NCI-H1092 treated with DMSO at 0.1 percent for 48 hours (cell line): ENCODE measurements at places on chromosomes 11 and 22.
A peak's percentile ranks its signal among the peaks of the same experiment; 100 is the strongest.

DNA sequence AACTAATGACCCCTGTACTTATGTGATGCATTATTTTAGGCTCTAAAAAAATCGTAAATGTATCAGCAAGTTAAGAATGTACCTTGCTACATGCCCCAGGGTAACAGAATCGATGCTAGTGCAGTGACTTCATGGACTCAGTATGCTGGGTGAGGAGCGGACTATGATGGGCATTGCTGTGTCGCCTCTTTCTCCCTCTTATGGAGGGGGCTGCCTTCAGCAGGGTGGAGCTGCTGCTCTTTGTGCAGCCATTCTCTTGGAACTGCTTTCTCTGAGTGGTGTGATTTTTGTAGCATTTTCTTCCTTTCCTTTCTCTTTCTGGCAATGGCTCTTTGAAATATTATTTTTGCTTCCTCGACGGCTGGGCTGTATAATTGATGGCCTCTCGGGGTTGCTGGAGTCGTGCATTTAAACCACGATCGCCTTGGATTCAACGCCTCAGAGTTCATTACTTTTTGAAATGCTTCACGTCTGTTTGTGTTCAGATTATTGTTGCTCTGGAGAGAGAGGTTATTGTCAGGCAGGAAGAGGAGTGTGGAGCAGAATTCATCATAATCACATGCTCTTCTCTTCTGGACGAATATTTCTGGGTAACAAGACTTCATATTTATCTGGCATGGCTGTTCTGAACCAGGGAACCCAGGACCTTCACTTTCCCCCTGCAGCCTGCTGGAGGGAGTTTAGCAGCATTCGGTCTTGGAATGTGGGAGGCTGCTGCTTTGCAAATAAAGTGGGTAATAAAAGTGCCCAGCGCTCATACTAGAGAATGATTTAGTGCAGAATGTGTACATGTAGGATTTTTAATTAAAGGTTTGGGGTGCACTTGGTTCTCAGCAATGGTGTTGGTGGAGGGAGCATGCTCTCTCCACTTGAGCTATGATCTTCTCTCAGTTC lies 804.2 kb downstream of the NTM start:
- DNase-seq, result no peak

DNA sequence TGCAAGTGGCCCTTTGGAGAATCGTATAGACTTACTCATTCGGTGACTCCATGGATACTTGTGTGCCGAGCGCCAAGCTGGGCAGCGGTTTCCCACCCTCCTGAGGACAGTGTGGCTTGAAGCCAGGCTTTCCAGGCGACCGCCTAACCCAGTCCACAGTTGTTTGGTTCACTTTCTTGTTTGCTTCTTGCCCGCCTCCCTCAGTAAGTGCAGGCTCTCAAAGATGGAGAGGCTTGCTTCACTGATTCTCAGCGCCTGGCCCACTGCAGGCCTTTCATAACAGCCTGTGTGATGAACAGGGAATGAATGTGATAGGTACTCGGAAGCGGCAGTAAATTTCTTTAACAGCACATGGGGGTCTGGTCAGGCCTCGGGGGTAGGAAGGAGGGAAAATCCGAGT lies 11.2 kb upstream of the MDK start:
- no peak for DNase-seq

DNA sequence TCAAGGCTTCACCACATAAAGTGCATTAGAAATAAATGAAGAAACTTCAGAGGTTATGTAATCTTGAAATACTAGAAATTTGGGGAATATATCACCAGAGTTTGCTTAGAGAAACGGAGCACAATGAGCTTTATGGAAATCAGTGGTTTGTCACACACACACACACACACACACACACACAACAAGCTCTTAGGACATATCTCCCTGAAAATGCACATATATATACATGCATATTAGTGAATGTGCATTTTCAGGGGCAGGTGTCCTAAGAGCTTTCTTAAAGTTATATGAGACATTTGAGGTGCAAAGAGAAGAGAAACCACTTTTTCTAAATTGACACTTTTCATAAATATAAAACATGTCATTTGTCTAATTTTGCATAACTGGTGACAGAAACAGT lies 93.7 kb upstream of the CARD18 start:
- no peak for DNase-seq

- no peak for DNase-seq
Observed at GRCh38 chr11:2575591-2576051, 124.2 kb downstream of the KCNQ1OT1 start.

DNA sequence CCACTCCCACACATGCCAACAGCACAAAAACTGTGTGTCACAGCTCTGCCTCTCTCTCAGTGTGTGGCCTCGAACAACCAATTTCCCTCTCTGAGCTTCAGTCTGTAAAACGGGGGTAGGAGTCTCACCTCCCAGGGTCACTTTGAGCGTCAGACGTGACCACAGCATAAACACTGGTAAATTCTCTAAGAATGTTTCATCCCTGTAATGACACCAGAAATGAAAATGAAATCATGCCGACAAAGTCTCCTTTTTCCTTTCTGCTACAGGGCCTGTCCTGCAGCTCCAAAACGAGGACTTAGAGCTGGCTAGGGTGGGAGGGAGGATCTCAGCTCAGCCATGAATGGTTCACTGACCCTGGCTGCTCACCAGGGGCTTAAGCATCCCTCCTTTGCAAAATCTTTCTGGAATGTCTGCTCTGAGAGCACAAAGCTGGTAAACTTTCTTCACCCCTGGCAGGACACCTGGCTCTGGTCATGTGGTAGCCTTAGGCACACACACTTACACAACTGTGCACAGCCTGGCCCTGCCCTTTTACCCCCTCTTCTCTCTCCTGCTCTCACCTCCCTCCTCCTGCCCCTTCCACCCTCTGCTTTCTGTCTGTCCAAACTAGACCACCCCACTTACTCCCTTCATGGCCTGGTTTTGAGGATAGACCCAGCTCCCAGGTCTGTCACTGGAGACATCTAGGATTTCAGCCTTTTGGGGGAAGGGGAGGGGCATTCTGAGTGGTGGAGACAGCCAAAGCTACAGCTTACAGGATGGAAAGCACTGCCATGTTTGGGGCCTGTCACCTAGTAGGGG lies 12.3 kb upstream of the TSKU start:
- no peak for DNase-seq

DNA sequence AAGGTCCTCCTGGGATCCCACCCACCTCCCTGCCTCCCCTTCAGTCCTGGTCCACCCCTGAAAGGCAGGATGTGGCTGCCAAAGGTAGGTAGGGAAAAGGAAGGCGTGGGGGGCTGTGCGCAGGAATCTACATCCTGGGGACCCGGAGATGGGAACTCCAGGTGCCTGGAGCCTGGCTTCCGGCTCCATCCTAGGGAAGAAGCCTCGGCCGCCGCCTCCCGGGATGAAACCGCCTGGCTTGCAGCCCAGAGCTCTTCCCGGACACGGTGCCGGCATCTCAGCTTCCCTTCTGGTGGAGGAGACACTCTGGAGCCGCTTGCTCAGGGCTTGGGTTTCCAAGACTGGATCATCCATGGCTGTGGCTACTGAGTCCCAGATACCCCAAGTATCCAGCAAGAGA lies 33.3 kb upstream of the PDGFB start:
- DNase-seq, result no peak

GRCh38 chr11:132772703-132773545 lies 759.4 kb downstream of the OPCML start:
- DNase-seq, result no peak

DNA sequence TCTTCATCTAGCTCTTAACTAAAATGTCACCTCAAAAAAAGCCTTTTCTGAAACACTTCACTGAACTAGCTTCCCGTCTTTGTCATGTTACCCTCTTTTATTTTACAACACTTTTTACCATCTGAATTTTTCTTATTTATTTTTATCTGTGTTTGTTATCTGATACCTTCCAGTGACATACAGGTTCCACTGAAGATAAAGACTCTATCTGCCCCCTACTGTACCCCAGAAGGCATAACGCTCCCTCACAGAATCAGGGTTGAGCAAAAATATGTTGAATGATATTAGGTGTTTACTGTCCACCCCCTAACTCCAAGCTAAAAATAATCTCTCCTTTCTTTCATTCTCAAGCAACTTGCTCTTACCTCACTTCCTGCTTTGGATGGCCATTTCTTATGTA lies 654.2 kb downstream of the NELL1 start:
- peak; percentile 14 for DNase-seq

DNA sequence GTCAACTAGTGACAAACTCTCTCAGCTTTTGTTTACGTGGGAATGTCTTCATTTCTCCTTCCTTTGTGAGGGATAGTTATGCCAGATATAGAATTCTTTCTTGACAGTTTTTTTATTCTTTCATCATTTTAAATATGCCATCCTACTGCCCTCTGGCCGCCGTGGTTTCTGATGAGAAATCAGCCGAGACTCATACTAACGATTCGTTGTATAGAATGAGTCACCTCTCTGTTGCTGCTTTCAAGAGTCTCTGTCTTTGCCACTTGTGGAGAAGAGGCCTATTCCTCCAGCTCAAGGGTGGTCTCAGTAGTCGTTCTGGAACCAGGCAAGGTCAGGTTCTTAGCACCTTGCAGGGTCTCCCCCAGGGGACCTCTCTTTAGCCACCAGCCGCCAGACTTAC lies 8.0 kb downstream of the MYO7A start:
- DNase-seq, result no peak

DNA sequence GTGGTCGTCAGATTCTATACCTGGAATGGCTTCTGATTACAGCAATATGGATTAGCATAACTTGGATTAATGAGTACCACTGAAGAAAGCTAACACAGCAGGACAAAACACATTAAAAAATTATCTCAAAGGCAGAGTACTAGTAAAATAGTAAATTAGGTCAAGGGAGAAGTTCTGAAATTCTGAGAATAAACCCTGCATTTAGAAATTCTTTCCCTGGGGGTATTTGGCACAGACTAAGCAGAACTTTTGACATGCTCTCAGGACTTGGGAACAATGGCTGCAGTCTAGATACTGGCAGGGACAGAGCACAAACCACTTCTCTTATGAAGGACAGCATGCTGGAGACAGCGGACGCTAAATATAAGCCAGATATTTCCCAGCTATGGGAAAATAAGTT lies 85.6 kb upstream of the GRIA4 start:
- DNase-seq, result no peak

DNA sequence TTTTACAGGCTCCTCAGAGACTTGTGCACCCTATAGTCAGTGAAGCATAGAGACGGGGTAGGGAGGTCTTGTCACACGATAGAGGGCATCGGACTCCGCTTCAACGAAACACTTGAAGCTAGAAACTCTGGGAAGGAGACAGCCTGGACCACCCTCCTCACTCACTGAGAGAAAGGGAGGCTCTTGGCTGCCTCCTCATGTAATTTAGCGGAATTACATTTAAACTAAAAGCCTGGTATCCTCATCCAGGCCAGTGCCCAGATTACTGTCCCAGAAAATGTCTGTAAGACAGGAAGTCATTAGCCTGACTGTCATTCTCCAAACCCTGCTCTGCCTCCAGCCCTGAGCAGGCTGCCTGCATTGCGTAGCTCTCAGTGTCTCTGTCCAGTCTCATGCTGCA lies 36.0 kb downstream of the TTLL1 start:
- no peak for DNase-seq

DNA sequence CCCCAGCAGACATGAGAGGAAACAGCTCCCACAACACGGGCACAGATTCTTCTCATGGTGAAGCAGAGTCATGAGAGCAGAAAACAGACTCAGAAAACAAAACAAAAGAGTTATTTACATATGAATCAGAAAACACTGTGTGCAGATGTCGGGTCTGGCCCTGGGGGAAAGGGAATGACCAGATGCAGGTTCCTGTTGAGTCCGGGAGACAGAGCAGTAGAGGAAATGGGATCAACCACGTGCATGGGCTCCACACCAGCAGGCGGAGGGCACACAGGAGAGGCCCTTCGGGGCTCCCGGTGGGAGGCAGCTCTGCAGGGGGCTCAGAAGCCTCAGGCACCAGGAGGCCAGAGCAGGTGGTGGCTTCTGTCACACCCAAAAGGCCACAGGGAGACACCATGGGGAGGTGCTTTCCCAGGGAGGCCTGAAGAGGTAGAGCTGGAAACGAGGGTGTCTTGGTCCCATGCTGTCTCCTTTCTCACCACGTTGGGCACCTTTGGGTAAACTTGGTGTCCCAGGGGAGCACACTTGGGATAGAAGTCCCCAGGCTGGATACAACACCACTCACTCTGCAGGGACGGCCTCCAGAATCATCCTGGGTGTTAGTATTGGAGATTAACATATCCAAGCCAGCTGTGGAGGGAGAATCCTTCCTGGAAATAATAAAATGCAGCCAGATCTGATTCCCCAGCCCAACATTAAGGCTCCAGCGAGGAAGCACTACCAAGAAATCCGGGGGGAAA lies 764.7 kb downstream of the BRD1 start:
- no peak for DNase-seq

DNA sequence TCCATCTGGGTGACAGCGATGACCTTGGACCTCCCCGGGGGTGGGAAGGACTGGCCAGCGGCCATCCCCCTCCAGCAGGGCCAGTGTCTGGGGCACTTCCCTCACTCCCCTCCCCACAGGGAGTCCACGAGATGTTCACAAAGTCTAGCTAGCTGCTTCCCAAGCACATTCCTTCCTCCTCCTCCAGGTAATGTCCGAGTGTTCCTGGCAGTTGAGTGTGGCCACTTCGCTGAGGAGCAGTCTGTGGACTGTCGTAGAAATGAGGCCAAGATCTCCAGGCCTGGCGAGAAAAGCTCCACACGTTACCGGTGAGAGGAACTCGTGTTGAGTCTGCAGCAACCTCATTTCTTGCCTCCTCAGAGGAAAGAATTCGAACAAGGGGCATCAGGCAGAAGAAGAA lies 425.5 kb downstream of the BRD1 start:
- DNase-seq, result no peak

DNA sequence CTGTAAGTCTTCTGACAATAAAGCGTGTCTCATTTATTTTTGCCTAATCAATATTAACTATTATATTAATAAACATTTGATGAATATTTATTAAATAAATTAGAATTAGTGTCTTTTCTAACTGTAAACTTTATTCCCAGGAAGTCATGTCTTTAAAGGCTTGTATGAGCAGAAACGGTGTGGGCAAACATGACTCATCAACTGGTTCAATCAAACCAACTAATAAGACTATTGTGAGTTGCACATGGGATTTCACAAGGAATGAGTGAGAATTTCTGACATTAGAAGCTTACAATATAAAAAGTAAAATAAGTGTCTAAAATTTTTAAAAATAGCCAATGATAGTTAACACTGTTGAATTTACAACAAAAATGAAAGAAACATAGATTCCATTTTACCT lies 259.2 kb upstream of the CTSC start:
- DNase-seq, result no peak

DNA sequence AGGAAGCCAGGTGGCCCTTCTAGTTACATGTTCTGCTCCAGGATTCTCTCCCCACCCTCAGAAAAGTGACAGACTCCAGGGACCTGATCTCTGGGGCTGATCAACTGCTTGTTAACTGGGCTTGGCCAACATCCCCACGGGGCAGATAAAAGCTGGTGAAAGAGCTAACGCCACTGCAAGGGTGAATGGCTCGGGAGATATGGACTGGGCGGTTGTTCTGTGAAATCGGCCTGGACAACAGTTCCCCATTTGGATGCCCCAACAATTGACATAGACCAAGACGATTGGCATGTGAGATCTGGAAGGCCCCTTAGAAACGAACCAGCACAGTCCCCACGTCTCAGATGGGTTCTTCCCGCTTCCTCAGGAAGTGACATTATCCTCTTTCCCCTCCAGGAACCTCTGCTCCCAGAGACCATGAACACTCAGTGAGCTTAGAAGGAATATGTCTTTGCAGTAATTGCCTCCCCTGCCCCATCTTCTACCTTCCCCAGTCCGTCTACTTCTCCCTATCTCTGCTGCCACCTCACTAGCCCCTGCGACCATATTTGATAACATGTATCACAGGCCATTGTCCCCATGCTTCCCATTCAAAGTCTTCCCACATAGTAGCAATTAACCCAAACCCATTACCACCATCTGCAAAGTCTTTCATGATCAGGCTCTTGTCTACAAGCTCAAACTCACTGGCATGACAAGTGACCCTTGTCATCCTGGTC lies 5.6 kb upstream of the PRG2 start:
- DNase-seq, result no peak

- DNase-seq, result no peak
Observed at GRCh38 chr22:24706054-24706453, 68.5 kb downstream of the PIWIL3 start.
